DMS153 (cell line): ENCODE measurements at places on chromosomes 2 and 18.

DNA sequence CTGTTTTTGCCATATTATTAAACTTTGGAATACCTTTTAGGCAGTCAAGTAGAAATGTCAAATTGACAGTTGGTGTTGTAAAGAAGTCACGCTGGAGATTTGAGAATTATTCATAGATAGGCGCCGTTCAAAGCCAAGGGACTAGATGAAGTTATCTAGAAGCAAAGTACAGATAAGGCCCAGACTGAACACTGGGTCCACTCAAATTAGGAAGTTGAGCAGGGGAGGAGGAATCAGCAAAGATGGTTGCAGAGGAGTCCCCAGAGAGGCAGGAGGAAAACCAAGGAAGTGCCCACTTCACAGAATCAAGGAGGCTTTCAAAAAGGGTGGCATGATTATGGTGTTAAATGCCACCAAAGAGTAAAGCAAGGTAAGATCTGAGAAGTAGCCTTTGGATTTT, 9.6 kb upstream of the ALS2 start:
- DNase-seq, result no peak

- no peak for DNase-seq
These were observed 19.5 kb downstream of the C2orf74 start for GRCh38 chr2:61181382-61182058.

DNA sequence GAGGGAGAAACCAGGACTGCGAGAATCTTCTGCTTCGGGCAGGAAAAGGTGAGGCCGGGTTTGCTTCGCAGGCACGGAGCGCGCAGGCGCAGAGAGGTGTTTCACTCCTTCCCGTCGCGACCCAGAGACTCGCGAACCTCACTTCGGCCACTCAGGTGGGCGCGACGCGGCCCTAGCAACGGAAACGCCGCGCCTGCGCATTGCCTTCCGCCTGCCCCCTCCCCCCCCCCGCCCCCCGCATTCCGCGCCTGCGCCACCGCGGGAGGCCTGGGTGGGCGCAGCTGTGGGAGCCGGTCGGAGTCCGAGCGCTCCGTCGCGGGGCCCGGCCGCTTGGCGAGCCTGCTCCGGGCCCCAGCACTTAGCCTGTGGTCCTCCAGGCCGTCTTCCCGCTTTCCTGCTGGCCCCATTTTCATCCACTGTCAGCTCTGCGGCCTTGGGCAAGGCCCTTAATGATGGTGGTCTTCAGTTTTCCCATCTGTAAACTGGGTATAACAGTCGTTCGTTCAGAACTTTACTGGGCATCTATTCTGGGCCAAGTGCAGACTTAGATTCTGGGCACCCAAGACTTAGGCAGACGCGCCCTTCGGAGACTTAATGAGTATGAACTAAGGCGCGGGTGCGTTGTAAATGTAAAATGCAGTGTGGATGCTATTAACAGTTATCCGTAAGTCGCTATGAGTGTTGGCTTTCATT, 62.1 kb upstream of the ACKR3 start:
- no peak for DNase-seq

GRCh38 chr2:120294008-120294340, 41.3 kb downstream of the RALB start:
- no peak for DNase-seq

DNA sequence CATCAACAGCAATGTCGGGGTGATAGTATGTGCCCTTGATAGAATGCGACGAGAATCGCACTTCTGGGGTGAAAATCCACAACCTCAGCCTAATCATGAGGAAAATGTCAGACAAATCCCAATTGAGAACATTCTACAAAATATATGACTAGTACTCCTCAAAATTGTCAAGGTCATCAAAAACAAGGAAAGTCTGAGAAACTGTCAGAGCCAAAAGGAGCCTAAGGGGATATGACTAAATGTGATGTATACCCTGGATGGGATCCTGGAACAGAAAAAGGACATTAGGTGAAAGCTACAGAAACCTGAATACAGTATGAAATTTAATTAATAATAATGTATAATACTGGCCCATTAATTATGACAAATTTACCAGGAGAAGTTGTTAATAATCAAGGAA, 7.6 kb upstream of the CACNB4 start:
- no peak for DNase-seq

DNA sequence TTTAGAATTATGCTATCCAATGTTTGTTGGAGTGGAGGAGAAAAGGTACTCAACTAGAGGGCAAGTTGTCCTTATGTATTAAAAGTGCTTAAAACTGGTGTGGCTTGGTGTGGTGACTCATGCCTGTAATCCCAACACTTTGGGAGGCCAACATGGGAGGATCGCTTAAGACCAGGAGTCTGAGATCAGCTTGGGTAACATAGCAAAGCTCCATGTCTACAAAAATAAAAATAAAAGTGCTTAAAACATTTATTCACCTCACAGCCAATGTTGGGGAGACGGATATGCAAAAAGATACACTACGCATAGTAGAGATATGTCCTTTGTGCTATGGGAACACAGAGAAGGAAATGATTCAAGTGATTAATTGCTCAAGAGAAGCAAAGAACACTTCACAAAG, 19.3 kb upstream of the TNFAIP6 start:
- no peak for DNase-seq

GRCh38 chr2:120675460-120676130, 60.1 kb upstream of the GLI2 start:
- no peak for DNase-seq

- DNase-seq, result no peak
These were observed 139.6 kb downstream of the INSIG2 start for GRCh38 chr2:118227698-118228508.

DNA sequence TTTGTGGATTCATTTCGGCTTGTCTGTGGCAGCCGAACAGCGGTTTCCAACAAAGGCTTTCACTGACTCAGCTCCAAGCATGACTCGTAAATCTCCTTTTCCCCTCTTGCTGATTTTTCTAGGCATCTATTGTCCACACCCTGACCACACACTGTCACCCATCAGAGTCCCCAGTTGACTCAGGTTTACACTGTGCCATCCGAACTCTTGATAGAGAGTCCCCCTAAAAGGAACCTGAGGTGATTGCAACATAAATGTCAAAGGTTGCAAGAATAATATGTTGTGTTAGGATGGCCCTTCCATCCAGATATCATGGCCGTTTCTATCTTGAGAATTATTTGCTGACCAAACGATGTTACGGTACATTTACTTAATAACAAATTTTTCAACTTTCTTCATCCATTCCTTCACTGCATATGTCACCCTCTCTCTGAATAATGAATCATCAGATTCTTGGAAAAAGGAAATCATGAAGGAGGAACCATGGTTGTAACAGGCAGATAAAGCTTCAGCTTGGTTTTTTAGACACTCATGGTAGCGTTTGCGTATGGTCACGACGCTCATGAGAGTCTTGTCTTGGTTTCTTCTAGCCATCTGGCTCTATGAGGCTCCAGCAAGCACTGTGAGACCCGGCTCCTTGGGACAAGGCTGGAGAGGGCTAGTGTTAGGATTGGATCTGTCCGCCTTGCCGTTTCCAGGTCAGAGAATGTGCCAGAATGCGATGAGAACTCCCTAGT, 72.1 kb downstream of the NPAS2 start:
- DNase-seq, result no peak

GRCh38 chr2:105042189-105042588, 4.3 kb downstream of the MRPS9 start:
- DNase-seq, result no peak

- no peak for DNase-seq
These were observed 32.9 kb downstream of the CENPO start for GRCh38 chr2:24825883-24826772.

- no peak for DNase-seq
These were observed 307.9 kb downstream of the CCDC178 start for GRCh38 chr18:33132657-33133056.

DNA sequence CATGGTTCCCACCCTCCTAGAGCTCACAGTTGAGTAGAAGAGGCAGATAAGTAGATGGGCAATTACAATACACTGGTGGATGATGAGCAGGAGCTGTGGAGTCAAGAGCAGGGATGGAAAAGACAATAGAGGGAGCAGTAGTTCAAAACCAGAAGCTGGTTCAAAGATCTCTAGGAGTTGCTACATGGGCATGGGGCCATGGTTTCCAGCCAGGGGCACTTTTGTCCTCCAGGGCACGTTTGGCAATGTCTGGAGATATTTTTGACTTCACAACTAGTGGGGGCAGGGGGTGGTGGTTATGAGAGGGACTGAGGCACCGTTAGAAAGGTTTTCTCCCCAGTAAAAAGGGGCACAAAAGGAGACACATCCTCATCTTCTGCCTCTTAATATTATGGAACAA, 236.0 kb downstream of the DYSF start:
- no peak for DNase-seq

GRCh38 chr2:8456151-8457091, 225.4 kb upstream of the ID2 start:
- DNase-seq, result no peak

DNA sequence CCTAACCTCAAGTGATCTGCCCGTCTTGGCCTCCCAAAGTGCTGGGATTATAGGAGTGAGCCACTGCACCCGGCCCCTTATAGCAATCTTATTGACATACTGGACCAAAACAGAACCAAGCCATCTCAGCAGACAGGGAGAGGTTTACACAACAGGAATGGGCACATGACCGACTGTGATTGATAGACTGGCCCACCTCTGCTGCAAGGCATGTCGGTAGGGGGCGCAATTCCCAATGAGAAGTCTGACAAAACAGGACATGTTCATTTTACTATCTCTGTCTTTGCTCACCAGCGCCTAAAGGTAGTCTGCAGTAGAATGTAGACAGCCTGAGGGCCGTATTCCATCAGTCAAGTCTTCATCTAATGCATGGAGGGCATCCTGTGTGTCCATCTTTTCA, 2.0 kb downstream of the LYPD6B start:
- DNase-seq, result no peak

- no peak for DNase-seq
These were observed 275.3 kb downstream of the DCC start for GRCh38 chr18:52615321-52615720.

- DNase-seq, result no peak
These were observed 4.1 kb upstream of the NT5C1B start for GRCh38 chr2:18593496-18593895.
